ENCODE measurements at places on chromosomes 7 and 10.

GRCh38 chr10:51932530-51932929 lies 233.1 kb upstream of the CSTF2T start:
- no peak for DNase-seq

GRCh38 chr10:14879124-14879927 lies 660 bp downstream of the SUV39H2 start:
- DNase-seq: no peak

- peak; percentile 52 for DNase-seq
Observed at GRCh38 chr10:102113956-102114857, 6.0 kb downstream of the LDB1 start.

DNA sequence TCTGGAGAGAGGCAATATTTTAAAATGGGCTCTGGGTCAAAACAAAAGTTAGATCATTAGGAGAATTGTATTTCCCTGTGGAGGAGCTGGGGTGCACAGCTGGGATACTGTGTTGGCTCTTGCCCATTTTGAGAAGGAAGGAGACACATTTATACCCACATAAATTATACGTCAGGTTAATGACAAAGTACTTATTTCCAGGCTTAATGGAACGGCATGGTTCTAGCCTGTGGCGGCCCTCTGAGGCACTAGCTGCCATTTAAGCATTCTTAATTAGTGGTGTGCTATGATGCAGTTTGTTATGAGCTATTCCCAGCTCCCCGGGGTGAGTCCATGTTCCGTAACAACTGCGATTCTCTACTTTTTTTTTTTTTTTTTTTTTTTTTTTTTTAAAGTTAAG lies 193.5 kb downstream of the SEC23IP start:
- DNase-seq: no peak

GRCh38 chr10:91629715-91630549 lies 2.9 kb downstream of the PPP1R3C start:
- no peak for DNase-seq

DNA sequence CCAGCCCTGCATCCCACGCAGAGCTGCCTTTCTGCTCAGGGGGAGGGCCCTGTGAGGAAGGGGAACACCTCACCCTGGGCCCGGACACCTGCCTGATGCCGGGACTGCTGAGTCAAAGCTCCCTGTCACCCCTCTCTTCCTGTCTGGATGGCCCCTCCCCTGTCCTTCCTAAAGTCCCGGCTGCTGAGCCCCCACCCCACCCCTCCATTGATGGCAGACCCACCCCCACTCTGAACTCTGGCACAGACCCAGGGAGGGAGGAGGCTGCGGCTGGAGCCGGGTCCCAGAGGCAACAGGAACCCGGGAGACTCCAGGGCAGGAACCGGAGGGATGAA lies 78.7 kb downstream of the ELFN1 start:
- DNase-seq: no peak

DNA sequence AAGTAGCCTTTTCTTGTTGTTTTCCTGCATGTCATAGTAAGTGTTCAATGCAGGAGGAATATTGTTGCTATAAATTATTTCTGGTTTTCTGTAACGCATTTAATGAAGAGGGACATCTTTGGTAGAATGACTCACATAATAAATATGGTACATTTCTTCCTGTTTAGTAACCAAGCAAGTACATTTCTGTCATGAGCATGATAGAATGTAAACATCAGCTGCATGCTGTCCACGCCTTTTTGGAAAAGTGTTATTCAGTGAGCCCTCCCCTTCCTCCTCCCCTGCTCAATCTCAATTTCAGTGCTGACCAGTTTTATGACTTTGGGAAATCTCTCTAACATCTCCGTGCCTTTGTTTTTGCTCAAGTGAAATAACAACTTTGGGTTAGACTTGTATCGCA lies 664.0 kb downstream of the XPNPEP1 start:
- no peak for DNase-seq

GRCh38 chr10:13893926-13894325 lies 307.2 kb downstream of the PRPF18 start:
- no peak for DNase-seq

DNA sequence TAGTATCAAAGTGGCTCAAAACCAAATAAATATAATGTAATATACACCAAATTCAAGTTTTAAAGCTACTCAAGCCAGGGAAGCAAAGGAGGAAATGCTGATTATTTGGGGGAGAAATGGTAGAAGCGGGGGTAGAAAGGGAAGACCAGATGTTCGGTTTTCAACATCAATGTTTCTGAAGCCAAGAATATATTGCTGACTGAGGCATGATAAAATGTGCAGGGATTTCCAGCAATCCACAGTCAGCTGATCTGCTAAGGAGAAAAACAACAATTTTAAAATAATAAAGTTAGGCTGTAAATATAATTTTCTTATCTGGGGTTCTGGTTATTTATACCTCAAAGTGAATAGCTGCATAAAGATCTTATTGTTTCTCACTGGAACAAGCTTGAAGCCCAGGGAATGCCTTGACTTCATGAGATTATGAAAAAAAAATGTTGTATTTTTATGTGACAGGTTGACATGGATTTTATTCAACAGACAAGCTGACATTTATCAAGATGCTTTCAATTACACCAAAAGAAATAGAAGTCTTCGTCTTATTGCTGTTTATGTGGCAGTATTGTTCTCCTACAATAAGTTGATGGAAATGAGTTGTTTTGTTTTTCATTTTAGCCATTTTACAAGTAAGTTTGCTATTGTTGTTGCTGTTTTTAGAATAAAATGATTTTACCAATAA lies 28.6 kb upstream of the BMPER start:
- no peak for DNase-seq

- peak; percentile 24 for DNase-seq
Observed at GRCh38 chr10:22259280-22259679, 41.5 kb upstream of the EBLN1 start.

- DNase-seq: no peak
Observed at GRCh38 chr10:71745664-71746250, 26.2 kb upstream of the C10orf105 start.

DNA sequence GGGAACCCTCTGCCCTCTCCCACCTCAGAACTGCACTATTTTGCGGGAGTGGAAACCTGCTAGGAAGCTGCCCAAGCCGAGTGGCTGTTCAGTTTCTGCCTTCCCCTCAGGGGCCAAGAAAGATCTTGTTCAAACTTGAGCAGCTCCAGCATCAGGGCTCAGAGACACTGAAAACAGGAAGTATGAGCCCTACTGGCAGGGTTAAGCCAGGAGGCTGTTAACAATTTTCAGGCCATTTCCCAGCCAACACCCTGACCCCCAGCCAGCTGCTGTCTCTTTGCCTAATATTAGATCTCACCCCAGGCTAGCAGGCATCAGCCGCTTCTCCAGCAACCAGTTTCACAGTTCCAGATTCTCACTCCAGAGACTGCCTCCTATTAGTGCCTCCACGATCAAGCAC lies 9.2 kb downstream of the PLAU start:
- DNase-seq: peak; percentile 54

DNA sequence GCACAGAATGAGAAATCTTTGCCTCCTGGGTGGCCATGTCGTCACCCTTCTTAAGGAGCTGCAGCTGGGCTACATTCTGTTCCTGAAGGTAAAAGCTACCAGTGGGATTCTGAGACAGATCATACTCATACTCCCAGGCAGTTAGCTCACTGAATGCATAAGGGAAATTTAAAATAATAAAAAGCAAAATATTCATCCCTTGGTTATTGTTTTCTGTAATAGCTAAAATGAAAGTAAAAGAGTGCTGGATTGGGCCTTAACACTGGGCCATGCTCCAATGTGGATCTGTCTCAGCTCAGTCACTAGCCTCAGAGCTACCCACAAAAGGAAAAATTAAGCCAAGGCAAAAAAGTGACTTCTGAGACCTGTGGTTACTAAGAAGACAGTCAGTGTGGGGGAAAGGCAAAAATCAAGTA lies 8.9 kb upstream of the DYNC2I1 start:
- DNase-seq: no peak

DNA sequence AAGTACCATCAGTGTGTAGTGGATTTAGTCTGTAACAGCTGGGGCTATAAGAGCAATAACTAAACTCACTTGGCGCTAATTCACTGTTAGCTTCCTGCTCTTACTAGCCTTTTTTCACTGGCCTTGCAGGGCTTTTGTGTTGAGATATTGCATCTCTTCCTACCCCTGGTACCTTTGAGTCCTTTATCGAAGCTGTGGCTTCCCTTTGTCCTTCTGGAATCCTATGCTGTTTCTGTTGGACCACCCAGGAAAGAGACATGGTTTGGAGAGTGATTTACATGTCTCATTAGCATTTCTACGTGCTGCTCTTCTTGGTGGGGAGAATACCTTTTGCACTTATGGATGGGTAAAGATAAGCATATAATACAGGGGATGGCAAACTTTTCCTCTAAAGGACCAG lies 103.8 kb downstream of the MLLT10 start:
- no peak for DNase-seq

DNA sequence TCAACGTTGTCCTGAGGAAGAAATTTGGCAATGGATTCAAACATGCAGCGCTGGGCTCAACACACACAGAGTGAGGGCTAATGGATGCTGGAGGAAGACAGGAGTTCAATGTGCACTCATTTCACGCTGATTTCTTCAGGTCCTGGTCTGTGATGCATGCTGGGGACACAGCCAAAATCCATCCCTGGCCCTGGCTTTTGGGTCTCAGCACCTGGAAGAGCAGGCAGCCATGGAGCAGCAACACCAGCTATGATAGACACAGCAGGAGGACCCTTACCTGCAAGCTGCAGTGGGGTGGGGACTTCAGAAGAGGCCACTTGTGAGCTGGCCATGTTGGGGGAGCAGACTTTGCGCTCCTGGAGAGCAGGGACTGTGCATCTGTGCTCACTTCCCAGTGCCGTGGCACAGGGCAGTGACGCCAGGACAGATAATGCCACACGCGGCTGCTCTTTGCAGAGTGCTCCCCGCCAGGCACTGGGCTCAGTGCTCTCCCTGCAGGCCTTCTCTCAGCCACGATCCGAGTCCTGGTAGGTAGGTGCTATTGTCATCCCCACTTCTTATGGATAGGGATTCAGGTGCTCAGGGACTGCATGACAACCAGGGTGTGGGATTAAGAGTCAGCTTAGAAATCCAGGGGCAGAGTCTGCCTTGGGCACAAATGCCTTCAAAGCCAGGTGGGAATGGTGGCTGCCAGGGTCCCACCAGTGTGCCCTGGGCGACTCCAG lies 138.8 kb upstream of the UNC5B start:
- DNase-seq: no peak

GRCh38 chr7:101784292-101785127 lies 32.9 kb upstream of the CUX1 start:
- DNase-seq: no peak

DNA sequence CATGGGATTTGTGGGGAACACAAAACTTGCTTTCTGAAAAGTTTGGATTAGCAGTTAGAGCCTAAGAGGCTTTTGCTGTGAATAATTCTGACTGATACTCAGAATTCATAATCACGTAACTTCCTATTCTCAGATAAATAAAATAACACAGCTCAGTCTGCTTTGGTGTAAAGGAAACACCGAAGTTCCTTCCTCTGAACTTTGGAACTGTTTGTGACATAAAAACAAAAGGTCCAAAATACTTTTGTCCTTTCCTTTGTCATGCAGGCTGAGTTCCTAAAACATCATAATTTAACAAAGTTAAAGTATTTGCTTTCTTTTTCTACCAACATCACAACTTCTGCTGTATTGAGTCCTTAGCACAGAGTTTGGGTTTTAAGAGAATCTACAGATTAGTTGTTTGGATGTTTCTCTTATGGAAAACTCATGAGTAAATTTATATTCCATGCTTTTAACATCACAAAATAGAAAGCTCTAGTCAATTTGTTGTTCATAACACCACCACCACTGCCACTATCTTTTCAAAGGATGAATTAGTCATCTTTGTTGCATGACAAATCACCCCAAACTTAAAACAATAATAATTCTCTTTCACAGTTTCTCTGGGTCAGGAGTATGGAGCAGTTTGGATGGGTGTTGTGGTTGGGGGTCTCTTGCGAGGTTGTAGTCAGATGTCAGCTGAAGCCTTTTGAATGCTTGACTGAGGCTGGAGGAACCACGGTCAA lies 123.4 kb downstream of the REEP3 start:
- no peak for DNase-seq

DNA sequence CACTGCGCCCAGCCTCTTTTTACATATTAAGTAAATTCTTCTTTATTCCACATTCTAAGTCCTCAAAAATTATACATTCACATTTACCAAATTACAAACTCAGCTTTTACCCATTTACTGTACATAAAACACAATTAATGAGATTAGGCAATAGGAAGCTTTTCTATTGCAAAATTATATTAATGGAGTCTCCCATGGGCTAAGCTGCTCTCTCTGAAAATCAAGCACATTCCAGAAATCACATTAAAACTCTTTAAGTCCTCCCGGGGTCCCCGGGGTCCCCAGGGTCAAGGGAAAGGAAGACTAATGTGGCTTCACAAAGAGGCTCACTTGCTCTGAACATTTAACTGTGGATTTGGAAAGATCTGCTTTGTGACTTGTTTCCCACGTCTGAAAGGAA lies 127.4 kb upstream of the KMT2E start:
- no peak for DNase-seq

DNA sequence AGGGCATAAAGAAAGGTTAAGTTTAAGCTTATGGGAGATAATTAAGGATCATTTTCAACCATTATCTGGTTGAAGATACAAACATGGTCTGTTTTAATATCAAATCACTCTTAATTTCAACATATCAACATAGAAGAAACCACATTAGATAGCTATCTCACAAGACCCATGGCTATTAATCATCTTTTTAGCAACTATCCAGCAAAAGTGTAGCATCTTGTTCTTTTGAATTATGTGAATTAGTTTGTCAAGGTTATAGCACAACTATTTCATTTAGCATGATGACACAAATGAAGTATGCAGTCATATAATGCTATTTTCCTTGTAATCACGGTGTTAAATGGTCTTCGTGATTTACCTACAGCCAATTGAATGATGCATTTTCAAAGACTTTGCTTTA lies 58.9 kb upstream of the PPP1R9A start:
- DNase-seq: no peak

DNA sequence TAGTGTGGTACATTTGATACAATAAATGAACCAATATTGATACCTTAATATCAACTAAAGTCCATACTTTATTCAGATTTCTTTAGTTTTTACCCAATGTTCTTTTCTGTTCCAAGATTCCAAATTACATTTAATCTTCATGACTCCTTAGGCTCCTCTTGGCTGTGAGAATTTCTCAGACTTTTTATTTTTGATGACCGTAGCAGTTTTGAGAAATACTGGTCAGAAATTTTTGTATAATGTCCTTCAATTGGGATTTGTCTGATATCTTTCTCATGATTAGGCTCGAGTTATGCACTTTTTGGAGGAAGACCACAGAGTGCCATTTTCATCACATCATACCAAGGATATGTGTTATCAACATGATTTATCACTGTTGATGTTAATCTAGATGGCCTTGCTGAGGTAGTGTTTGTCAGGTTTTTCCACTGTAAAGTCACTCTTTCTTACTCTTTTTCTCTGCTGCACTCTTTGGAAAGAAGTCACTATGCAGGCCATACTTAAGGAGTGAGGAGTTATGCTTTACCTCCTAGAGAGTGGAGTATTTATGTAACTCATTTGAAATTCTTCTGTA lies 12.9 kb upstream of the ENTPD1 start:
- DNase-seq: no peak

DNA sequence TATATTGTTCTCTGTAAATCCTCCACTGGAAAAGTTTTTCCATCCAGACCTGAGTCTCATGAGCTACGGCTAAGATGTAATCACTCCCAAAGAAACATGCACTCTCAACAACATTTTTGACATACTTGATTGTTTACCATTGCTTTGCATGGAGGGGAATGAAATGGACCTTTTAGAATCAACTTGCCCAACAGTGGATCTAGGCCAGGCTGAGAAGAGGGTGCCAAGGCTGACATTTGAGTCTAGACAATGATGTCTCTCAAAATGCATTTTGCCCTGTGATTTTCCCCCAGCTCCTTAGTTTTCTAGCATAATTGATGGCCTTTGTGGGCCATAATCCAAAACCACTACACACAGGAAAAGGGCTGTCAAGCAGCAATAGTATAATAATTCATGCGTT lies 297.9 kb upstream of the KLF6 start:
- no peak for DNase-seq

Measured in GM10248 (cell line).